ENCODE measurements at places on chromosomes 4 and X. TPM values are rescaled to one million over a fixed set of nuclear protein-coding genes. Genes with fewer than 3 reads are reported as not detected.

Gene SASH3
- 1.8 TPM for total RNA-seq

Gene AMELX
- not detected for total RNA-seq

DNA sequence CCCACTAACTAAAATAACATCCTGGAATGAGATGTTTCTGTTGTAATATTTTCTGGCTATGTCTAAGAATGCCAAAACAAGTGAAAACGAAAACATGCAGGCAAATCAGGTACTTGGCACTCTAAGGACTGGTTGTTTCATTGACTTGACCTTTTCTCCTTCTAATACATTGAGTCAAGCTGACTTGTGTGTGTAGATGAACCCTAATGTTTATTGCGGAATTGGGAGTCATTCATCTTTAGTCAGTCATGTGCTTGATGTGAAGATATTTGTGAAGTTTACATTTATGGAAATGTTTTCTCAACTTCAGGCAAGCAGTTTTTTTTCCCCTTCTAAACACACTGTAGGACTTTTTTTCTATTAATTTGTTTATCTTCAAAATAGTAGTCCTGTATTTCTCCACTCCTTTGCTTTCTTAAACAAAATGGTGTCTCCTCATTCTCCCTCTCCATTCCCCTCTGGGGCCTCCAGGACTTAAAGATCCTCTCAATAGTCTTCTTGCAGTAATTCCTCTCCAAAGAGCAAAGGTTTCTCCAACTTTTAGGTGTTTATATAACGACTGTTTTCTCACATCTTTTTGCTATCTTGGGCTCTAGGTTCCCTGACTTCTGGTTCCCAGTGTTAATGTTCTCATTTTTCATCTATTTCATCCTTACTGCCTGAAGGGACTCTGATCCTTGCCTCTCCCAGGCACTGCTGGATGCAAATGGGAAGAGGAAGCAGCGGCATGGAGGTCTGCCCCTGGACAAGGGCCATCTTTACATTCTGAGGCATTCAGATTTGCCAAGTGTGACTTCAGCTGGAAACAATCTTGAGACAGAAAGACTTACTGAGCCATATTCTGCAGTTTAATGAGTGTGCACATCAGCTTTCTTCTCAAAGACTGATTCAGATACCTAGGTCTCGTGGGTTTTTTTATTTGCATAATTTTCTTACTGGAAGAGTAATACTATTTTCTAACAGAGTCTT is 166.4 kb downstream of the ARHGAP6 start:
- DNase-seq: no peak

Gene AFF2
- total RNA-seq: 139 TPM

DNA sequence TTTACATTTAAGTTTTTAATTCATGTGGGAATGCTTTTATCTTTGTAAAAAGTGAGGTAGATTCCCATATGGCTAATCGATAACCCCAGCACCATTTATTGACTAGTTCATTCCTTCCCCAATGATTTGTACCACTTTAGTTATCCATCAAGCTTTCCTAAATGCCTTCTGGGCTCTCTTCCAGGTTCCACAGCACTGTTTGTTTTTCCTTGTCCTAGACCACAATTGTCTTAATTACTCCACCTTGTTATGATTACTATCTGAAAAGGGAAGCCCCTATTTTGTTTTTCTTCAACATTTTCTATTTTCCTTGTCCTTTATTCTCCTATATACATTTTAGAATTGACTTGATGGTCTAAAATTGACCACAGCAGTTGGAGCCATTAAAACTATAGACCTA is 48.5 kb upstream of the GPRIN3 start:
- DNase-seq: no peak

DNA sequence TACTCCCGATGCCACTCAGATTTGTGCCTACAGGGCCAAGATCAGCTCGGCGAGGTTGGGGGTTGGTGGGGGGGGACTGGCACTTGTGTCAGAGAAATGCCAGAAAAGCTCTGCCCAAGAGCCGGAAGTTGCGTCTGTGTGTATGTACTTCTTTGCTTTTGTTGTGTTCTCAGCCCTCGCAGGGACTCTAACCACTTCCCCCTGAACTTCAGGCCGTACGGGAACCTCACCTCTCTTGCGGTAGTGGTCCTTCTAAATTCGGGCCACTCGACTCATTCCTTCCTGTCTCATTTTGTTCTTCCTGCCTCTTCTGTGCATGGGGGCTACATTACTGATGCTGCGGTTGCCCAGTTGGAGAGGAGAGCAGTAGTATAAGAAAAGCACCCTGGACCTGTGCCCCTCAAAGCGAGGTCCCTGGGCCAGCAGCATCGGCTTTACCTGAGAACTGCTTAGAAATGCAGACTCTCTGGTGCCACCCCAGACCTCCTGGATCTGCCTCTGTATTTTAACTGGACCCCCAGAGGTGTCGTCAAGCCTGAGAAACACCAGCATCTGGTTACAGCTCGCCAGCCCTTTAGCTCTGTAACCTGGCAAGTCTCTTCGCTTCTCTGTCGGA is 146.3 kb upstream of the RPS6KA3 start:
- no peak for DNase-seq

Gene SLITRK2
- total RNA-seq: 26.5 TPM

Gene OCRL
- 26.1 TPM for total RNA-seq

Gene SGCB
- 59.4 TPM for total RNA-seq

Gene GPR34
- total RNA-seq: 8.4 TPM

- DNase-seq: peak; percentile 7
Measured at GRCh38 chr4:18020145-18020670, 1.3 kb downstream of the LCORL start.

GRCh38 chrX:29065477-29065876 is 478.2 kb downstream of the IL1RAPL1 start:
- DNase-seq: no peak

- DNase-seq: no peak
Measured at GRCh38 chr4:77062856-77063255, 12.9 kb downstream of the CCNI start.

GRCh38 chr4:6692806-6693205 is 872 bp upstream of the S100P start:
- no peak for DNase-seq

GRCh38 chr4:154455111-154455510 is 36.5 kb downstream of the DCHS2 start:
- DNase-seq: no peak

GRCh38 chr4:3301450-3302172 is 8.8 kb downstream of the RGS12 start:
- DNase-seq: no peak

Gene TCEAL2
- total RNA-seq: 16.1 TPM

GRCh38 chr4:174177536-174177935 is 105.9 kb downstream of the FBXO8 start:
- no peak for DNase-seq

- no peak for DNase-seq
Measured at GRCh38 chrX:79181401-79181800, 36.9 kb downstream of the GPR174 start.

DNA sequence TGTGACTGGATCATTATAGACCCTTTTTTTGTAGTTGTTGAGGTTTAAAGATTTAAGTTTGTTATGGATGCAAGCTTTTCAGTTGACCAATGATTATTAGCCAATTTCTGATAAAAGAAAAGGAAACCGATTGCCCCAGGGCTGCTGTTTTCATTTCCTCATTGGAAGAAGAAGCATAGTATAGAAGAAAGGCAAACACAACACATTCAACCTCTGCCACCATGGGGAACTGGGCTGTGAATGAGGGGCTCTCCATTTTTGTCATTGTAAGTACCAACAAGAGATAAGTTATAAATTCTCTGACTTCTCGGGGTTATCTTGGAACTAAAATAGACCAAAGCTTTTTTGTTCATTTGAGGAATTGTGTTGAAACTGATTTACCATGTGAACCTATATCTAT is at the start of gene CYBB:
CYBB (plus strand) TSS at position 203 of the 400 bp plus-strand sequence; CDS start at position 222, 19 bp downstream.
- no peak for DNase-seq

Gene CCNA2
- 17.1 TPM for total RNA-seq

DNA sequence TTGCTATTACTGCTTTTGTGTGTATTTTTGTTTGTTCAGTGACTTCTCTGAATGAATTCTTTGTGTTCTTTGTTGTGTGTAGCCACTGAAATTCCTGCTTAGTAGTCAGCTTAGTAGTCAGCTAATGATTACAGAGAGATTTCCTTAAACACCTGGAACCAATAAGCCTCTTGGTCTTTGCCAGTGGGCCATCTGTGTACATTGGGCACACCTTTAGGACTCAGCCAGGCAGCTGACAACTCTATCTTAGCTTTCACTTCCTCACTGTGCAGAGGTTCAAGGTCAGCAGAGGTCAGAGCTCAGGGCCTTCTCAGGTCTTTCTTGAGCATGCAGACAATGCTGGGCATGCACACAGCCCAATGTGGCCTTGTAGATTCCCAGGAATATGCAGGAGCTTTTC is 59.3 kb downstream of the RWDD4 start:
- DNase-seq: no peak

- DNase-seq: no peak
Measured at GRCh38 chr4:80922941-80923340, 107.6 kb upstream of the BMP3 start.

- peak; percentile 62 for DNase-seq
Measured at GRCh38 chrX:124406294-124407014, 60.1 kb downstream of the SH2D1A start.

Gene GPR119
- total RNA-seq: not detected

DNA sequence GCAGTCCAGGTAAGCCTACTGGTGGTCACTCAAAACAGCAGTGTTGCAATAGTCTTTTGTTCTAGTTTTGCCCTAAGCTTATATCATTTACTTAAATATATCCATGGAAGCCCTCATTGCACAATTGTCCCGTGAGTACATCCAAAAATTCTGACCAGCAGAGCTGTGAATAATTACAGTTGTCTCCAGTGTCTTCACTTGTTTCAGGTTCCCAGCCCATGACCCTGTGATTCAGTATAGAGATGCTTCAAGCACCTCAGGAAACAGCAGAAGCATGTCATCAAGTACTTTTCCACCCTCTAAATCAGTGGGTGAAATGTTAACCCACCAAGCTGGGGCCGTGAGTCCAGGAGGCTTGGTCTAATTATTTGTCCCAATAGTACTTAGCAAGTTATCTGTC is 214.9 kb upstream of the RPS6KA3 start:
- no peak for DNase-seq

GRCh38 chr4:1636490-1637211 is 47.5 kb downstream of the FAM53A start:
- no peak for DNase-seq

Gene KDR
- 17.7 TPM for total RNA-seq
